Occipital lobe (tissue), 3 donors: ENCODE measurements at places on chromosomes 5 and 9. TPM values are rescaled to one million over a fixed set of nuclear protein-coding genes. Genes with fewer than 3 reads are reported as not detected.

The MZB1 gene
- not detected for total RNA-seq

The PCAT7 gene
- total RNA-seq, result not detected

The CHSY3 gene
- 41.0 TPM for total RNA-seq

The NPDC1 gene
- total RNA-seq, result 15.3 TPM

The IL3 gene
- total RNA-seq, result not detected

The RNF208 gene
- 1.4 TPM for total RNA-seq

The ENTPD2 gene
- 0.16 TPM for total RNA-seq

The WDR31 gene
- total RNA-seq, result 1.7 TPM

The DOLPP1 gene
- 16.5 TPM for total RNA-seq

GRCh38 chr9:136693490-136694162 lies 6.4 kb upstream of the AGPAT2 start:
- DNase-seq, result no peak

DNA sequence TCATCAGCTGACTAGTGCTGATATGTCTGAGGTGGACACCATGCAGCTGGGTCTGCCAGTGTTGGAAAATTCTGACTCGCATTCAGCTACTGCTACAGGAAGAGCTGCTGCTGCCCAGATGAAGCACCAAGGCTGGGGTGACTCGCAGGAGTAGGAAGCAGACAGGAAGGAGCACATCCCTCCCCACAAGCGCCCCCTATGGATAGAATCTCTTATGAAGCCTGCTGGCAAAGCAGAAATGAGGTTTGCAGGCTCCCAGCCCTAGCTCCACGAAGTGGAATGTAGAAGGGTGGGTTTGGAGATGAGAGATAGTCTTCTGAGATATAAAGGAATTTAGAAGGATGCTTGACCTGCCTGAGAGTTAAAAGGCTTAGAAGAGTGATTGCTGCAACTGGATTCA lies 443.0 kb downstream of the ACTL7B start:
- DNase-seq, result no peak

DNA sequence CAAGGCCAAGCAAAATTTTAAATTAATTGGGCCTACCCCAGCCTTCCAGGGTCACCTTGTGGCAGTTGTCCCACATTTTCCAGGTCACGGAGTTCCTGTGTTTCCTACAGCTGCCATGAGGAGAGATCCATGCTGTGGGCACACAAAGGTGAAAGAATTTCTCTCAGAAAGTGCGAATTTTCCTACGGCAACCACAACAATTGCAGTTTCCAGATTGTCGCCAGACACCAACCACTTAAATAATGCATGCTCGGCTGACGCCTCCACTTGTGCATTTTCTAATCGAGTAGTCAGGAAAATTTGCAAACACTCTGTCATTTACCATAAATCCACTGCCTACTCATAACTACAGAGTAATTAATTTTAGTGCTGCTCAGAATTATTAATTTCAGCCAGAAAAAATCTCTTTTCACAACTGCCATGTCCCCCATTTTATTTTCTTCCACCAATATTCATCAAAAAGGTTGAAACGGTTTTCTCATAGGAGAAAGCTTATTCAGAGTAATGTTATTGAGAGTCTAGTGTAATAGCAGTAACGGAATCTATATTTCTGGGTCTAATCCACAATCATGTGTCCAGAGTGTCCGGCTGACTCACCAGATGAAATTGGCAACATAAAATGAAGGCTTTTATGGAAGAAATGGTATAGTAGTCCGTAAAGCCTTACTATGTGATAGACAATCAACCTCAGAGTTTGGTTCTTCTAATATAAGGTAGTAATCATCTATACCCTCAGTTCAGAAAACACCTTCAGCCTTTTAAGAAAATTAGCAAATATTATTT lies 389.8 kb downstream of the NR2F1-AS1 start:
- no peak for DNase-seq

- no peak for DNase-seq
Observed at GRCh38 chr9:133809335-133809734, 71.2 kb upstream of the SARDH start.

DNA sequence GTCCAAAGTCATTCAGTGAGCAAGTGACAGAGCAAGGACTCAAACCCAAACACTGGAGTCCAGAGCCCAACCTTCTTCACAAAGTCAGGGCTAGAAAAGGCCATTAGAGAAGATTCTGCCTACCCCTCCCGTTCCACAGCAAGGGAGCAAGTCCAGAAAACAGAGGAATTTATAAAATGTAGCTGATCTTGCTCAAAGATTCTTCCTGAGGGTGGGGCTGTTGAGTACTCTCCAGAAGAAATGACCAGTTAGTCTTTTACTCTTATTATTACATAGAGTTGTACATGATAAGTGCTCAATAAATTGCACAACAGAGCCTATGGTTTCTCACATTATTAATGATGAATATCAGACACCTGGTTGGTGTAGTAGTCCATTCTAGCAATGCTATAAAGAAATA lies 39.3 kb upstream of the HMHB1 start:
- DNase-seq, result no peak

GRCh38 chr5:39501397-39501796 lies 76.6 kb upstream of the DAB2 start:
- DNase-seq, result no peak

DNA sequence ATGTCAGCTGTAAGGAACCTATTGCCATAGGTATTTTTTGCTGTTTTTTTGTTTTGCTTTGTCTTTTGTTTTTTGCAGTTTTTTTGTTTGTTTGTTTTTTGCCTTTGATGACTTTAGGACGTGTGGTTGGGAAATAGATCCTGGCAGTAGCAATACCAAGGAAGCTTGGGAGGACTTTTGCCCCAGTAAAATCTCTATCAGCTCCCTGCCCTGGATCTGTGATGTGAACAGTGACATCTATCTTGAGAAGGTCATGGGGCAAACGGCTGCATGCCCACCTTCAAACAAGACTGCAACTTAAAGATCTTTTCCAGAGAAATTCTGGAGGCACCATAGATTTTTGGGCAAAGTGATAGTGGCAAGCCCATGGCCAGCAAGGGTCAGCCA lies 5.4 kb upstream of the ADRA1B start:
- DNase-seq, result no peak

- no peak for DNase-seq
Observed at GRCh38 chr9:137740312-137740711, 121.5 kb downstream of the EHMT1 start.

GRCh38 chr5:109335114-109335513 lies 74.7 kb downstream of the PJA2 start:
- DNase-seq, result no peak

- no peak for DNase-seq
Observed at GRCh38 chr5:125293223-125293622, 546.8 kb upstream of the ZNF608 start.

DNA sequence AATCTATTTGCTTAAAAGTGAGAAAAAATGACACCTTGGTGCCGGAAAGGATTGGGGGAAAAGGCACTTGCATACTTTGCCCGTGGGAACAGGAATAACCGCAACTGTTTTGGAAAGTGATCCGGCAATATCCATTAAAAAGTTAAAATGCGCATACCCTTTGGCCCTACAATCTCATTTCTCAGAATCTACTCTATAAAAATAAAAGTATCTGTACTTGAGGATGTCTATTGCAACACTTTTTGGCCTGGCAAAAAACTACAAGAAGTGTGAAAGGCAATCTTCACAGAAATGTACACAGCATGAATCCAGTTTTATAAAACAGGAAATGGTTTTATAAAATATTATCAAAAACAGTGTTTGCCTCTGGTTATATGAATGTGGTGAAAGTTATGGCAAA lies 58.3 kb upstream of the NFIL3 start:
- DNase-seq, result no peak

GRCh38 chr5:31889001-31889561 lies 250.2 kb downstream of the PDZD2 start:
- DNase-seq, result no peak

DNA sequence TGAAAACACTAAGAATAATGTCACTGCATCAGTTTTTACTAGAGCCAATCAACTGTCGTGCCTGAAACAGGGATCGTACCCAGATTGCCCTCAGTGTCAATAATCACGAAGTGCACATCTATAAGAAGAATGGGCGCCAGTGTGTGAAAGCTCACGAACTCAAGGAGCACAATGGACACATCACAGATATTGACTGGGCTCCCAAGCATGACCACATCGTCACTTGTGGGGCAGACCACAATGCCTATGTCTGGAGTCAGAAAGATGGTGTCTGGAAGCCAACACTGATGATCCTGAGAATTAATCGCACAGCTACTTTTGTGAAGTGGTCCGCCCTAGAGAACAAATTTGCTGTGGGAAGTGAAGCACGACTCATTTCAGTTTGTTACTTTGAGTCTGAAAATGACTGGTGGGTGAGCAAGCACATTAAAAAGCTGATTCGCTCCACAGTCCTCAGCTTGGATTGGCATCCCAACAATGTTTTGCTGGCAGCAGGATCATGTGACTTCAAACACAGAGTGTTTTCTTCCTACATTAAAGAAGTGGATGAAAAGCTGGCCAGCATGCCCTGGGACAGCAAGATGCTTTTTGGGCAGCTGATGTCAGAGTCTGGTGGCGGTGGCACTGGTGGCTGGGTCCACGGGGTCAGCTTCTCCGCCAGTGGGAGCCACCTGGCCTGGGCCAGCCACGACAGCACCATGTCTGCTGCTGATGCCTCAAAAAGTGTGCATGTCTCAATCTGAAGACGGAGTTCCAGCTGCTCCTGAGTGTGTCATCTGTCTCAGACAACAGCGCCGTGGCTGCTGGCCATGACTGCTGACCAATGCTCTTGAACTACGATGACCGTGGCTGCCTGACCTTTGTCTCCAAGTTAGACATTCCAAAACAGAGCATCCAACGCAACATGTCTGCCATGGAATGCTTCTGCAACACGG lies 32.2 kb downstream of the NSA2 start:
- DNase-seq, result peak; percentile 48

DNA sequence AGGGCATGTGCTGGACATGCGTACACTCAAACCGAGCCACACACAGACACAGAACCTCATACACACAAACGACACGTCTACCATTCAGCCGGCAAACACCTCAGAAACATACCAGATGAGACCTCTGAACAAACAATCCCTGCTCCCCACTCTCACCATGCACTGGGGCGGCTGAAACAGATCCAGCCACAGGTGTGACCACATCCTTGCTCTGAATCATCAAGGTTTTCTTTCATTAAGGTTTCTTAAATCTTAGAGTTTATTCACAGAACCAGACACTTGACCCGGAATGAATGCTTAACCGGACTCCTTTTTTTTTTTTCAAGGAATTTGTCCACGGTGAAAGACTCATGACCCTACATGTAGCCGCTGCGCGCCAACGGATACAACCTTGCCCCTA lies 26.2 kb downstream of the TERT start:
- DNase-seq, result no peak

DNA sequence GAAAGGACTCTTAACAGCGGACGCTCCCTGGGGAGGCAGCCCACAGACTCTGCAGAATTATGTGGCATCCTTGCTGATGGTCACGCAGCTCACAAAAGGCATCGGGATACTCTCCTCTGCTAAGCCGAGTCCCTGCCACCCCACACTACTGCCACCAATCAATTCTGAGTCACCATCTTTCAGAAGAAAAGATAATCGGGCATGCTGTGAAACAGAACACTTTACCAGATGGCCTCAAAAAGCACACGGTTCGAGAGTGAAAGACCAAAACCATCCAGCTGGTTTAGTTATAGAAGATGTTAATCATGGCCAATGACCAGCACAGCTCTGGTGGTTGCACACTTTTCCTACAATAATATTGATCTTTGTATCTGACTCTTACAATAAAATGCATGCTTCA lies 136.3 kb downstream of the MYO10 start:
- no peak for DNase-seq

- no peak for DNase-seq
Observed at GRCh38 chr9:106891286-106891685, 28.3 kb downstream of the ZNF462 start.
